Heart right ventricle (tissue), 16 donors: ENCODE measurements at places on chromosomes 13 and 19. TPM values are rescaled to one million over a fixed set of nuclear protein-coding genes. Genes with fewer than 3 reads are reported as not detected.

DNA sequence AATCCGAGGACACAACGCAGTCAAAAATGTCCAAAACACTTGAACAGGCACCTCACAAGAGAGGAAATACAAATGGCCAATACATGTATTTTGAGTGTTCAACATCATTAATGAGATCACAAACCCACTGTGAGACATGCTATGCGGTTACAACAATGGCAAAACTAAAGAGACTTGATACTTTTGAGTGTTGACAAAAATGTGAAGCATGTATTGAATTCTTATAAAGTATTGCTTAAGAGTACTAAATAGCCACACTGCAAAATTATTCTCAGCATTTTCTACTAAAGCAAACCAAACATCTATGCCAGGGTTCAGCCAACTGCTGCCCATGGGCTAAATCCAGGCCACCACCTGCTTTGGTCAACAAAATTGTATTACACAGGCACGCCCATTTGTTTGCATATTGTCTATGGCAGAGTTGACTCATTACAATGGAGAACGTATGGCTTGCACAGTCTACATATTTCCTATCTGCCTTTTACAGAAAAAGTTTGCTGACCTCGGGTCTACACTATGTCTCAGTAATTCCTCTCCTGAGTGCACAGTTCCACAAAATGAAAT, 135.3 kb downstream of the B3GLCT start:
- no peak overlapping the region for H3K4me3 ChIP-seq
- no peak for DNase-seq
- no peak overlapping the region for H3K27ac ChIP-seq
- H3K36me3 ChIP-seq = peaks cover 11% of the 10 kb centered on the region
- no peaks in the 10 kb centered on the region for H3K27me3 ChIP-seq
- H3K4me1 ChIP-seq = no peaks in the 10 kb centered on the region

DNA sequence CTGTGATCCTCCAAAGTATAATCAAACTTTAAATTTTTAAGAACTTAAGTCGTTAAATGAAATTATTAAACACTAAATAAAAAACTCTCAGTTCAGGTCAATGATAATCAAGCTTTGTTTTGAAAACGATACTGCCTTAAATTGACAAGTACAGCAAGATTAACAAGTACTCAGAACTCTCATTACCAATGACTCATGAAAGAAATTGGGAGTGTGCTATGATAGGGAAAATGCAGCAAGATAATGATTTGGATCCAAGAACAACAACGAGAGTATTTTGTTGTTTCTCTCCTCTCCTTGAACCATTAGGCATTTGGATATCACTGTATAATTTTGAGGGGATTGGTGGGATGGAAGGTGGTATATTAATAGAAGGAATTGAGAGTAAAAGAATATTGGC, 10.2 kb downstream of the N4BP2L2 start:
- H3K36me3 ChIP-seq = peaks cover 34% of the 10 kb centered on the region
- no peaks in the 10 kb centered on the region for H3K27me3 ChIP-seq
- H3K4me1 ChIP-seq = peaks cover 78% of the 10 kb centered on the region
- no peak for DNase-seq

DNA sequence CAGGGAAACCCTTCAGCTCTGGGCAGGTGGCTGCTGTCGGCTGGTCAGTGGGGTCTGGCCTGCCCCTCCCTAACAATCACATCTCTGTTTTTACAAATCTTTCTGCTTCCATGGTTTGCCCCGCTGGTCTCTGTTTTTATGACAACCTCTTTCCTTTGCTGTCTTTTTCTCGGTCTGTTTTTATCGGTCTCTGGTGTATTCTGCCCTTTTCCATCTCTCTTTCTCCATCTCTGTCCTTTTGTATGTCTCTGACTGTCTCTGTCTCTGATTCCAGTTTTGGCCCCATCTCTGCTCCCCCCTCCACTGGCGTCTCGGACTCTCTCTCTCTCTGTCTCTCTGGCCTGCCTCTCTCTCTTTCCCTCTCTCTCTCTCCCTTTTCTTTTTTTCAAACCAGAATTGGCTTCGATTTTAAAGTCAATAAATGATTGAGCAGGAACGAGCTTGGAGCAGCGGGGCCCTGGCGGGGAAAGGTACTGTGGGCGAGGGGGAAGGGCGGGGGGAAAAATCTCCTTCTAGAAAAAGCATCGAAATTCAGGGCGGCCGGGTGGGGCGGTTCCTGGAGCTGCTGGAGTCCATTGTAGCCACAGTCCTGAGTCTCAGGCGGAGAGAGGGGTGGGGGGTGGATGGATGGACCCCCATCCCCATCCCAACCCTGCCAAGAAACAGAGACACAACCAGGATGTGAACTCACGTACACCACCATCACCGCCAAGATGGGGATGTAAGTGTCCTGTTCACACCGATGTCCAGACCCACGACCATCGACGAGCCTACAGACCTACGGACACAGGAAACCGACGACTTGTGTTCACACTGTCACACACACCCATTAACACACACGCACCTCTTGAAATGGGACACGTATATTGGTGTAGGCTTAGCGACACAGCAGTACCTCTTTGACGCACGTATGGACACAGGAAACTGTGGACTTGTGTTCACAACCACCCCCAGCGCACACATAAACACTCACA, 3.0 kb downstream of the NFIX start:
- DNase-seq = no peak
- peak overlapping the region; percentile 86 for H3K27ac ChIP-seq
- no peak overlapping the region for H3K4me3 ChIP-seq
- H3K4me1 ChIP-seq = peaks cover 18% of the 10 kb centered on the region

- H3K4me3 ChIP-seq = no peak overlapping the region
- no peaks in the 10 kb centered on the region for H3K36me3 ChIP-seq
- DNase-seq = peak; percentile 25
- H3K27me3 ChIP-seq = no peaks in the 10 kb centered on the region
- peaks cover 45% of the 10 kb centered on the region for H3K4me1 ChIP-seq
Measured at GRCh38 chr13:50156561-50157127, 141.4 kb downstream of the KCNRG start.

The HCST gene
- total RNA-seq = 5.2 TPM

The TEKTIP1 gene
- 0.80 TPM for total RNA-seq

GRCh38 chr19:1356508-1356865, 27.2 kb upstream of the NDUFS7 start:
- H3K27me3 ChIP-seq = no peaks in the 10 kb centered on the region
- no peak for DNase-seq
- H3K36me3 ChIP-seq = peaks cover 49% of the 10 kb centered on the region
- no peak overlapping the region for H3K4me3 ChIP-seq
- H3K27ac ChIP-seq = no peak overlapping the region
